ENCODE measurements at places on chromosomes 3 and 15.

DNA sequence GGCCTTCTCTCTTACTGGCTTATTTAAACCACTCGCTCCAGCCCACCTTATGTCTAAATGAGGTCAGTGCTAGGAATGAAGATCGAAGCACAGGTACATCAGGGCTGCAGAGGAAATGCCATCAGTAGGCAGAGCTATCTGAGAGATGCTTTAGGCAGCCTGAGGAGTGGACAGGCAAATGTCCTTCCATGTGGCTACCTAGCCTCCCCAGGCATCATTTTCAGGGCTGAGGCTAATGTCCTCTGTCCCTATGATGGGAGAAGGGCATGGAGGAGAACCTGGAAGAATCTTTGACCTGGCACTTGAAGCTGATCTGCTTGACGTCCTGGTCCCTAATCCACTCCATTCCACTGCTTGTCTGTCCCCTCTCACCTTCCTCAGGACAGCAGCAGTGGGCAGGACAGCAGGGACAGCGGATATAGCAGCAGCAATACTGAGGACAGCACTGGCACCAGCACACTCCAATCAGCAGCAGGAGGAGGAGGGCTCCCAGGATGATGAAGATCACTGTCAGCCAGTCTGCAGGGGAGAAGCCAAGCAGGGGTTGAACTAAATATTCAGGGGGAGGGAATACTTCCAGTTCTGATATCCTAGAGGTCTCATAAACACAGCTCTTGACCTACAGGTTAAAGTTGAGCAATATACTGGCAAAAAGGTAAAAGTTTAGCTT, 21.0 kb downstream of the ILDR1 start:
- no peak for DNase-seq

DNA sequence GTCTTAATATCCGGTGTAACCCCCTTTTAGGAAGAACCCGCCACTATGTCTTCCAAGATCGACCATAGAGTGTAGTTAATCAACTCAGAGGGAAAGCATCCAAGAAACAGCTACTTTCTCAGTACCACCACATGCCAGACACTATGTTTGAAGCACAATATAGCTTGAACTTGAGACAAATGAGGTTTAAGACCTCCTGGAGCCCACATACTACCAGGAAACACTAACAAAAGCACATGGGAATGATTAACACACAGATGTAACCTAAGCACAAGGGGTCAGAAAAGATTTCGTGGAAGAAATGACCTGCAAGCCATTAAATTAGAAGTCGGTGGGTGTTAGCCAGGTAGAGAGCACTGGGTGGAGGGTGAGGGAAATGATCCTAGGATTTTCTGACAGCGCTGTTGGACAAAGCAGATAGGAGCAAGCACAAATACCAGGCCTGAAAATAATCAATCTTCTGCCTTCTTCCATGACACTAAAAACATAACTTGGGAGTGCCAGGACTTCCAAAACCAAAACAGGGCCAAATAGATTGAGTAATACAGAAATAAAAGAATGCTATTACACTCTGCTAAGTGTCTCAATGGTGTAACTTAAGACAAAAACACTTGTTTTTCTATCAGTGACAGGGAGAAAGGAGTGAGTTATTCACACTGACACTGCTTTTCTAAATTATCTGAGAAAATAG, 213.7 kb downstream of the FOXP1 start:
- peak; percentile 63 for DNase-seq

- DNase-seq, result no peak
Observed at GRCh38 chr3:188335656-188336055, 181.7 kb downstream of the LPP start.

DNA sequence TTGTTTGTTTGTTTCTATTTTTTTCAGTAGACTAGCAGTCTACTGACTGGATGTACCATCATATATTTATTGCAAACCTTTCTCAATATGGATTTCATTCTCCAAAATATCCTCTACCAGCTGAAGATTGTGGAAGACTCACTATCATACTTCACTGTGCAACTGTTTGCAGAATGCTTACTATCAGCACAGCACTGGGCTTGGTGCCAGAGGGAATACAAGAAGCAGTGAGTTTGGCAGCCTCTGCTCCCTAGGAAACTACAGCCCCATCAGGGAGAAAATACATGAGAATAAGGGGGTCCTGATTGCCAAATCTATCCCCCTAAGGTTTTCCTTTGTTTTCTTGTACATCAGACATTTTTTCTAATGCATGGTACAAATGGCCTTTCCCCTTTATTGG, 27.5 kb downstream of the AQP9 start:
- no peak for DNase-seq

DNA sequence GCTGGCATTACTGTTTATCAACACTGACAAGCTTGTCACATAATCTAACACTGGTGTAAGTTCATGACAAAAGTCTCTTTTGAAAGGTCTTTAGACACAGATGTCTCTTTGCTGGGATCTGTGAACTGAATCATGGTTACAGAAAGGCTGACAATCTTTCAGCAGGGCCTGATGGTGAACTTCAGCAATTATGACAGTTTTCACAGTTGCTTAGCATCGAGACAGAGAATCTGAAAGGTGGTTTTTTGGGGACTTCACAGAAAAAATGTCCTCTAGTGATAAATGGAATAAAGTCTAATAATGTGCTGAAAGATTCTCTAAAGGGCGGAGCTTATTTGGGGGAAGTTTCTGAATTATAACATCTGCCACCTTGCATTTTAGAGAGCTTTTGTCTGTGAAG, 32.3 kb downstream of the CLDN1 start:
- DNase-seq, result no peak

- DNase-seq, result no peak
Observed at GRCh38 chr3:171883257-171883892, 40.2 kb downstream of the TMEM212 start.

GRCh38 chr15:76904461-76905012, 603 bp downstream of the SCAPER start:
- no peak for DNase-seq

DNA sequence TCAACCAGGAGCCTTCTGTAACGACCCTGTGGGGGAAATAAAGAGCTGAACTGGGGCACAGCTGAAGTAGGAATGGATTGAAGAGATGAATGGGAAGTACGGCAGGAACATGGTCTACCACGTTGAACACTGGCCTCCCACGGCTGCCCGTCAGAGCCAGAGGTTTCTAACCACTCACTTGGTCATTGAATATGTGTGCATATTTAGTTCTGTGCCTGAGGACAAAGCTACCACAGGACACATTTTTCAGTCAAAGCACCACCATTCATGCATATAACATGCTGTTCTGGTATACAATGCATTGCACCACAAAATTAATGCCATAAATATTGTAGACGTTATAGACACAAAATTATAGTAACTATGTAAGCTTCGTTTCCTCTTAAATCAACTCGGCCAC, 75.5 kb downstream of the MB21D2 start:
- DNase-seq, result no peak

DNA sequence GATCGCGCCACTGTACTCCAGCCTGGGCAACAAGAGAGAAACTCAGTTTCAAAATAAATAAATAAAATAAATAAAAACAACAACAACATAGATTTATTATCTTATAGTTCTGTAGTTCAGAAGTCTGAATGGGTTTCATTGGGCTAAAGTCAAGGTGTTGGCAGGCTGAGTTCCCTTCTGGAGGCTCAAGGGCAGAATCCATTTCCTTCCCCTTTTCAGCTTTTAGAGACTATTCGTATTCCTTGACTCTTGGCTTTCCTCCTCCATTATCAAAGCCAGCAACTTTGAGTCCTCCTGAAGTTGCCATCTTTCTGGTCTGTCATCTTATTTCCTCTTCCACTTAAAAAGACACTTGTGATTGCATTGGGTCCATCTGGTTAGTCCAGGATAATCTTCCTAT, 12.1 kb downstream of the BLM start:
- DNase-seq, result no peak

DNA sequence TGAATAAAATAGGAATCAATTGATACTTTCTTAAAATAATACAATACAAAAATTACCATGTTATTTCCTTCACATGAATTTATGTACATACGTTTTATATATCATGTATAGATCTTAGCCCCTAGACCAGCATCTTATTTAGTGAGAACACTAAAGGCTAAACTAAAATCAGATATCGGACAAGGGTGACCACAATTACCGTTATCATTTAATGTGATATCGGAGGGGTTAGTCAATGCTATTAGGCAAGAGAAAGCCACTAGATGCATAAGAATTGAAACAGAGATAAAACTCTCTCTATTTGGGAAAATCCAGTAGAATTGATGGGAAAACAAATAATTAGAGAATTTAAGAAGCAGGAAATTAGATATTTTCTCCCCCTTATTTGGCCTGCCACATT, 46.5 kb upstream of the TIMP4 start:
- no peak for DNase-seq

DNA sequence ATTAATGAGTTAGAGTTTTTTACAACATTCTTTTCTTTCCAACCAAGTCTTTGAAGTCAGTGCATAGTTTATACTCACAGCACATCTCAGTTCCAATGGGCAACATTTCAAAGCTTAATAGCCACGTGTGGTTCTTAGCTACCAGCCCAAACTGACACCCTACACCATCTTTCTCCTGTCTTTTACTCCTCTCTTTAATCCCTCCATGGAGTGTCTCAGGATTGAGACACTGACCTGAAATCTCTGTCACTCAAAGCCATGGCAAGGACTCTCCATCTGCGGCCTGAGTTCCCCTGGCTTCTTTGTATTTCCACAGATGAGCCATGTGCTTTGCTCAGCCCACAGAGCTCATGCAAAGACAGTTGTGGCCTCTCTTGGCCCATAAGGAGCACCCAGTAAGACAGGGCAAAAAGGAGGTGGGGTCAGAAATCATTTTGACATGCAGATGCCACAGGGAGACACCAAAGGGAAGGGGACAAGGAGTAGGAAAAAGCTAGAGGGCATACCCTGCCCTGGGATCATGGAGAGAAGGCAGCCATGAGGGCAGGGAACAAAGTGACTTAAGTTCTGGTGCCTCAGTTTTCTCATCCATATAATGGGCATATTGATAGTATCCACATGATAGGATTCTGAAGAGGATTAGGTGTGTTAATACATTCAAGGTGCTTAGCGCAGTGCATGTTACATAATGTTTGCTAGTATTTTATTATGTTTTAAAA, 493.6 kb upstream of the PROK2 start:
- DNase-seq, result no peak

DNA sequence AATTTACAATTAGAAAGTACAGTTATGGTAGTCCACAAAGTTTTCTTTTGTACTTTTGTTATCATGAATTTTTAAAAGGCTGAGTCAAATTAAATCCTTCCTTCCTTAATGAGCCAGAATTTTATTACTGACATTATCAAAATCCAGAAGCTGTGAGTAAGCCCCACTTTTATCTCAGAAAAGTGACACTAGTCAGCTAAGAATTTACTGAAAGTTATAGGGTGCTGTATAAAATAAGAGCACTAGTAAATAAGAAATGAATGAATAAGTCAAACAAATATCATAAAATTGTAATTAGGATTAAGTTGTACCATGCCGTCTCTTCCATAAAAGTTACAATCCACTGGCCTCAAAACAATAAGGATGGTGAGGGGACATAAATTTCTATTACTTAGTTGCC, 15.3 kb downstream of the PLOD2 start:
- DNase-seq, result no peak

DNA sequence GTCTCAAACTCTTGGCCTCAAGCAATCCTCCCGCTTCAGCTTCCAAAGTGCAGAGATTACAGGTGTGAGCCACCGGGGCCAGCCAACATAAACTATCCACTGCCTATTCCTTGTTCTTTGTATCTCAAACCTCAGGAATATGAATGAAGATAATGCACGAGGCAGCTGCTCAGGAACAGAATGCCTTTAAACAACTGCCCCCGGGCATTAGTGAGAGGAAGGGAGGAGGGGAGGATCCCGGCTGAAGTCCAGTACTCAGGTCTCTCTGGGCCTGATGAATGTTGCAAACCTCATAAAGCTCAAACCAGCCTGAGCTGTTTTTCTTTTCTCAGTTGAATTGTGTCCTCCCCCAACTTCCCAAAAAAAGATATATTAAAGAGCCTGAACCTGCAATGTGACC, 26.9 kb upstream of the MTMR14 start:
- no peak for DNase-seq

GRCh38 chr3:154818676-154819255, 261.4 kb upstream of the MME start:
- no peak for DNase-seq

All from GM04503 (cell line).